ENCODE measurements at places on chromosomes 5 and 9.
A peak's percentile ranks its signal among the peaks of the same experiment; 100 is the strongest.

- no peak for DNase-seq
These were observed 14.0 kb upstream of the SLC6A19 start for GRCh38 chr5:1187234-1187949.

GRCh38 chr5:95850391-95850894 lies 27.9 kb upstream of the GLRX start:
- DNase-seq, result no peak

GRCh38 chr5:81768935-81769452 lies 18.1 kb upstream of the SSBP2 start:
- no peak for DNase-seq

DNA sequence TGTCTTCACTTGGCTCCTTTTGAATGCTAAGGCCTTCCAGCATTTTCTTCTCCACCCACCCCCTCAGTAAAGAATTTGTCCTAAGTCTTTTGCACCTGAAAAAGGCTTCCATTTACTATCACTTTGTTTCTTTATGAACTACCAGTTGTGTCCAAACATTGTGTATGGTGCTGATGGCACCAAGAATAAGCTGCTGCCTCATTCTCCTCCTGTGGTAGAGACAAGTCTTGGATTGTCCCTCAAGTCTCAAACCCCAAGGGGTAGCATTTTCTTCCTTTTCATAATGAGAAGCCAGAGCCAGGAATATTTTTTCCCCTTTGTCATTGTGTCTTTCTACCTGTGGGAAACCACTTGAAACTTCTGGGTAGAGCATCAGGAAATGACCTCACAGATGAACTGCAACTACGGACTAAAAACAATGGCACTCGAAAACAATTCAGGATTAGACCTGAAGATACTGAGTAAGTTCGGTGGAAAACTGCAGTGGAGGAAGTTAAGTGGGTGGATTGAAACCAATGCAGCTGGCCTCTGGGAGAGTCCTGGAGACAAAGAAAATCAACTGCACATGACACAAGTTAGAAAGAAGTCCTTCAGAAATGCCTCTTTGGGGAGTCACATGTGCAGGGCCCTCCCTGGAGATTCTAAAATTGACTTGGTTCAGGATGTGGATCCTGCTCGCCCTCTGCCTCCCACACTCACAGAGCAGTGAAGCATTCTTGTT lies 80.5 kb downstream of the SH3RF2 start:
- DNase-seq, result no peak

GRCh38 chr9:37201581-37201980 lies 81.2 kb downstream of the ZCCHC7 start:
- DNase-seq, result no peak

DNA sequence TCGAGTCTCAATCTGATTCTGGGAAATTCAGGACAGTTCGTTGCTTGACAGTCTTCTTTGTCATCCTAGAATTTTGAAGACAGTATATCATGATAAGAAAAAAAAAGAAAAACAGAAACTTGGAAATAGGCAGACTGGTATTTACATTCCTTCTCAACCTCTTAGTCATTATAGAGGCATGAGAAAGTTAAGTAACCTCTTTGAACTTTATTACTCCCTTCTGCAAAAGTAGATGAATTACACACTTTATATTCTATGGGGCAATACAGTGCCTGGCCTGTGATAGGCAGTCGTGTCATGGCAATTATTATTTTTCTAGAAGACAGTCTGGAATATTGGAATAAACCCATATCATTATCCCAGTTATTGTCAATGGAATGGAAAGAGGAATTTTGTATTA lies 828.9 kb downstream of the TLR4 start:
- DNase-seq, result no peak

DNA sequence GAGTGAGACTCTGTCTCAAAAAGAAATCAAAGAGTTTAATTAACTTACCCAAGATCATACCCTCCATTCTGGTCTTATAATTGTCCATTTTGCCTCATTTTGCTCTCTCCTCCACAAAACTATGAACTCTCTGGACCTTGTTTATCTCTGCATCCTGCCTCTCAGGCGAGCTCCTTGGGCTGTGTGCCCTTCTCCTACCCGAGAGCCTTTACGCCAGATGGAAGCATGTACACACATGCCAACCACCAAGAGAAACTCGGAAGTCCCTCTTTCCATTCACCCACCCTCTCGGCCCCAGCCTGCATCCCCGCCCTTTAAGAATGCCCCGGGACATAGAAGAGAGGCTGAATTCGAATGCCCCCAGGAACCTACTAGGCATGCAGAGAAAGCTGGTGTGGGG lies 25.9 kb downstream of the CPLX2 start:
- no peak for DNase-seq

- no peak for DNase-seq
These were observed 489.9 kb downstream of the PSAT1 start for GRCh38 chr9:78786794-78787193.

- no peak for DNase-seq
These were observed 103.3 kb upstream of the SLIT3 start for GRCh38 chr5:169404223-169404622.

DNA sequence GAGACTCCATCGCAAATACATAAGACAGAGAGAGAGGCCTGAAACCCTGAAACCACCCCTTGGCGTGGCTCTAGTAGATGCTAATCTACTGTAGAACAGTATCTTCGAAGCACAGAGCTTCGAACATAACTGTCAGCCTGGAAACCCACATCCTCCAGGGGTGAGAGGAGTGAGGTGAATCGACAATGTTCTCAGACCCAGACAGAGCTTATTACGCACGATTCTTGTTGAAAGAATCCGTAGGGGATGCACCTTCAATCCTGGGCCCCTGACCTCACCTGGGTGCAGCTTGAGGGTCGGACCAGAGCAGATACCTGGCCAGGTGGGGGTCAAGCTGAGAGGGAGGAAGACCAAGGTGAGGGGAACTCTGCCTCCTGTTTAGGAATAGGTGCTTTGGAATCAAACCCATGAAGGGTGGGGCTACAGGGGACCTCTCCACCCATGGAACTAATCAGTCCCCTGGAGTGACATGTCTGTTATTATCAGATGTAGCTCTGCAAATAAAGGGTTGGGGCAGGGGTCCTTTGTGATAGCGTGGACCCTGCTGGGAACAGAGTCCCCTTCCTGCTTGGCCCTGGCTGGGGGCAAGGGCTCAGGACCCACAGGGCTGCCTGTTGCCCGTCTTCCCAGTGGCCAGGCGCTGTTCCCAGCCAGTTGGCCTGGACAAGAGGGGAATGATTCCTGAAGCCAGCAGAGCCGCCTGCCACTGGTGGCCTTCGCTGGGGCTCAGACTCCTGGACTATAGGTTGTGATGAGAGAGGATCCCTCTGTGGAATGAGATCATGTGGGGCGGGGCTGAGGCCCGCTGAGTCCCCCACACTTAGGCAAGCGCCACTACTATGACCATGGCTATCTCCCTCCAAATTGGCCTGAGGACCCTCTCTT lies 41.2 kb downstream of the DBH start:
- peak; percentile 26 for DNase-seq

DNA sequence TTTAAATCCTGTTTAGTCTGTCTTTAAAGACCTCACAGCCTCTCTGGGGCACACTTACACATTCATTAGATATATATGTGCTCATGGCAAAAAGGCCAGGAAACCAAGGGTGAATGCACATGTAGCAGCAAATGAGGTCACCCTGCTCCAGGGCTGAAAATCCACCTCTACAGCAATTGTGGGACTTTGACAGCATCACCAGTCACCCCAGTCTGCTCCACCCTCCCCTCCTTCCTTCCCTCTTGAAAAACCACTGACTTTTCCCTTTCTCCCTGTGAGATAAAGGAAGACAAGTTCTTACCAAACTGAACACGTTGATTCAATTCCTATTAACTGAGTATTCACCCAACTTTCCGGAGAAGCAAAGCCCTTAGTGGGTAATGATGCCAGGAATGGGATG lies 15.2 kb upstream of the SH3RF2 start:
- no peak for DNase-seq

DNA sequence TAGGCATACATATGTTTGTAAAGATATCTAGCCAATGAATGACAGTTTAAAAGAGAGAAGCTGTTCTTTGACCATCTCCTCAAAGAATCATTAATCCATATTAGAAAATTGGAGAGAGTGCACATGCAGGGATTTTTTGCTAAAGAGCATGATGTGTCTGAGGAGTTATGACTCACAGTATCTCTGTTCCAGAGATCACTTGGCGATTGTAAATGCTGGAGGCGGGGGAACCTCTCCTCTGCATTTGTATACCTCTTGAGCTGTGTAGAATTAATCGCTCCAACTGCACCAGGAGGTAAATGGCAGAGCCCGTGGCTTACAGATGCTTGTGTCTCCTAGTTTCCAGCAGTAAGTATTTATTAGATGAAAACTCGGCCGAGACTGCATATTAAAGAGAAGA lies 3.6 kb upstream of the SPATA31D1 start:
- no peak for DNase-seq

DNA sequence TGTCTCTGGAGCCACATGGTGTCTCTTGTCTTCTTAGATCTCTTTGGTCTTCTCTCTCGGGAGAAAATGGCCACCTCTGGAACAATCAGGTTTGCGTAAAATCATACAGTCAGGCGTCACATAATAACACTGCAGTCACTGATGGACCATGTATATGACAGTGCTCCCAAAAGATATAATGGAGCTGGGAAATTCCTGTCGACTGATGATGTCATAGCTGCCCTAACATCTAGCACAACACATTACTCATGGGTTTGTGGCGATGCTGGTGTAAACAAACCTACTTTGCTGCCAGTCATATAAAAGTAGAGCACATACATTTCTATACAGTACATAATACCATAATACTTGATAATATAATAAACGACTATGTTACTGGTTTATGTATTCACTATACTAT lies 30.1 kb upstream of the RAI14 start:
- DNase-seq, result no peak

DNA sequence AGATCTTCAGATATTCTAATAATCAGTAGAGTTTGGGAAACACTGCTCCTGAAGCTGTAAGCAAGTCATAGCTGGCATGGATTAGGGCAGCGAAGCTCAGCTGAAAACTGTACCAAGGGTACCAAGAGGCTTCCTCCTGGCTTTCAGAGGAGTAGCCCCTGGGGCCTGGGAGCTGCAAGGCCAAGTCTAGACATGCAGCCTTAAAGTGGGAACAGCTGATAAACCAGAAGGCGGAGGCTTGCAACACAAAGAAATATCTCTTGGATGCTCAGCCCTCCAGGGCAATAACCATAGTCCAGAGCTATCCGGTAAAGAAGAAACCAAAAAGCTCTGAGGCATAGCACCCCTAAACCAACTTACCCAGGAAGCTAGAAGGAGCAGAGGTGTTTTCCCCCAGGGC lies 51.5 kb downstream of the MRPS30 start:
- DNase-seq, result no peak

DNA sequence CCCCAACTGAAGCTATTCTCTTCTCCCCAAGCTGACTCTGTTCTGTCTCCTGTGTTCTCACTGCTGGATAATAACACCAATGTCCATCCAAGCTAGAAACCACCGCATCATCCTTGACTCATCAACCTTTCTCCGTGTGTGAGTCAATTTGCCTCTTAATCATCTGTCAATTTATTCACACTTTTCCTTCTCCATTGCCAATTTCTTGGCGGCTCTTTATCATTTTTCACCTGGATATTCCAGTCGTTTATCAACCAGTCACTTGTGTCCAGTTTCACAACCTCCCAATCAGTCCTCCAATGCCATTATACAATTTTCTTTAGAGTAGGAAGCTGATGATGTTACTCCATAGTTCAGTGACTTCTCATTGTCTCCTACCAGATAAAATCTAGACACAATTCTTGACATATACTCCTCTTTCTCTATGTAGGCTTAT lies 45.4 kb upstream of the LIFR start:
- no peak for DNase-seq

DNA sequence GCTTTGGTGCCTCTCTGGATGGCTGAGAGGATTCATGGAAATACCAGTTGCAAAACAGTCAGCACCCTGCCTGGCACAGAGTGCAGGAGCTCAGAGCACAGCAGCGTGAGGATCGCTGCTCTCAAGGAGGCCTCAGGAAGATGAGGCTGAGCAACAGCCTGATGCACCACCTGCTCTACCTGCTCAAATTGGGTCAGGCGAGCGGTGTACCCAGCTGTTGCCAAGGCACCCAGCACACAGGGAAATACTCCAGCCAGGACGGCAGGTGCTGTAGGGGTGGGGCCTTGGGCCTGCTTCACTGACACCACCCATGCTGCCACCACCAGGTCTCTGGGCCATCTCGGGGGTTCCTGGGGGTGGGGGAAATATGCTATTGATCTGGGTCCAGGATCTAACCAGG lies 4.3 kb downstream of the EEIG1 start:
- no peak for DNase-seq

DNA sequence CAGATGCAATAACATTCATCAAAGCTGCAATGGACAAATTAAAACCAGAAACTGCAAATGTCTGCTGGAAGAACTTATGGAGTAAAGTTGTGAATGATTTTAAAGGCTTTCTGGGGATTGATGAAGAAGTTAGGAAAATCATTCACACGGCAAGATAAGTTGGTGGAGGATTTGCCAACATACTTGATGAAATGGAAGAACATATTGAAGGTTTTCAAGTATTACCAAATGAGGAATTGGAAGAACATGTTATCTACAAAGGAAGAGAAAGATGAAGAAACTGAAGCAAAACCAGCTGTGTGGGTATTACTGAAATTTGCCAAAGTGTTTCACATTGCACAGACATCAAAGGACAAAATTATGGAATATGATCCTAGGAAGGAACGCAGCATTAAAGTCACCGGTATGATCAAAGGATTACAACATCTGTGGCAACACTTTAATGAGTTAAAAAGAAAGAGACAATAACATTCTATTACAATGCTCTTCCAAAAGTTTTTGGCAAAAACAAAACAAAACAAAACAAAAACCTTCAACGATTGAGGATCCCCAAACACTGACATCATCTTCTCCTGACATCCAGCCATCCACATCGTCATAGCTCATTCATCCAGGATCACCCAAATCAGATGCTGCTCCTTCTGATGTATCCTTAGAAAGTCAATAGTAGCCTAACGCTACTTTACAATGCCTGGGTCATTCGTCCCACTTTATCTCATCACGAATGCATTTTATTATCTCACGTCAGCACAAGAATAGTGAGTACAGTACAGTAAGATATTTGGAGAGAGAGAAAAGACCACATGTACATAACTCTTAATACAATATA lies 61.3 kb upstream of the SMC5 start:
- no peak for DNase-seq

- DNase-seq, result no peak
These were observed 270.4 kb downstream of the ARHGAP26 start for GRCh38 chr5:143040622-143041021.

- no peak for DNase-seq
These were observed 885 bp downstream of the MPDZ start for GRCh38 chr9:13278368-13279246.

GRCh38 chr5:76918539-76918938 lies 34.3 kb upstream of the CRHBP start:
- DNase-seq, result no peak

GRCh38 chr5:151451626-151452520 lies 4.5 kb downstream of the SLC36A1 start:
- DNase-seq, result no peak

- no peak for DNase-seq
These were observed 143.9 kb downstream of the C9orf50 start for GRCh38 chr9:129476821-129477611.

- DNase-seq, result no peak
These were observed 209.7 kb upstream of the TUT7 start for GRCh38 chr9:86563936-86564335.

All from activated CD8-positive, alpha-beta memory T cell treated with anti-CD3 and anti-CD28 coated beads for 1 hour (primary cell).